ENCODE measurements at places on chromosomes 4 and X. TPM values are rescaled to one million over a fixed set of nuclear protein-coding genes. Genes with fewer than 3 reads are reported as not detected.

CT45A8 gene
- not detected for total RNA-seq

FAT1 gene
- total RNA-seq = 79.6 TPM

LRIT3 gene
- total RNA-seq = 1.0 TPM

AWAT2 gene
- total RNA-seq = not detected

FAT4 gene
- total RNA-seq = 20.1 TPM

SULT1E1 gene
- total RNA-seq = 1.2 TPM

ERAS gene
- not detected for total RNA-seq

PITX2 gene
- total RNA-seq = not detected

PPM1K gene
- 24.2 TPM for total RNA-seq

GRCh38 chrX:48958635-48959094 is 1.3 kb upstream of the OTUD5 start:
- DNase-seq = no peak
- peak overlapping the region; percentile 1 for H3K4me3 ChIP-seq
- H3K27ac ChIP-seq = peak overlapping the region; percentile 94
- no peaks in the 10 kb centered on the region for H3K36me3 ChIP-seq
- H3K27me3 ChIP-seq = no peaks in the 10 kb centered on the region
- H3K4me1 ChIP-seq = peaks cover 29% of the 10 kb centered on the region

DNA sequence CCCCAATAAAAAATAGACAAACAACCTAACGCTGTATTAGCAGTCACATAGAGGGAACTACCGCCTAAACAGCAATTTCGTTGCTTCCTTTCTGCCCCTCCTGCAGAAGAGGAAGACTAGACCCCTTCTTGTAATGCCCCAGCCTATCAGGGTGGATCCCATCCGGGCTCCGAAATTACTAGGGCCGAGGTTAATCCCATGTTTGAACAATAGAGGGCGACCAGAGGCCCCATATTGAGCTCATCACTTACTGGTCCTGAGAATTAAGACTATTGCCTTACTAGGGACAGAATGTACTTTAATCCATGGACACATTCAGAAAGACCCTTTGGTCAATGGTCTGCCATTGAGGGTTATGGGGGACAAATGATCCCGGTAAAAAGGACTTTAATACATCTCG is 11.8 kb upstream of the ZNF630 start:
- H3K27ac ChIP-seq = no peak overlapping the region
- no peaks in the 10 kb centered on the region for H3K4me1 ChIP-seq
- peak; percentile 37 for DNase-seq
- H3K4me3 ChIP-seq = no peak overlapping the region

- H3K4me3 ChIP-seq = no peak overlapping the region
- no peaks in the 10 kb centered on the region for H3K27me3 ChIP-seq
- H3K27ac ChIP-seq = no peak overlapping the region
- no peak for DNase-seq
- H3K4me1 ChIP-seq = no peaks in the 10 kb centered on the region
- no peaks in the 10 kb centered on the region for H3K36me3 ChIP-seq
Observed at GRCh38 chr4:141669501-141669900, 33.1 kb downstream of the IL15 start.

- no peaks in the 10 kb centered on the region for H3K4me1 ChIP-seq
- no peak overlapping the region for H3K27ac ChIP-seq
- no peak overlapping the region for H3K4me3 ChIP-seq
- no peak for DNase-seq
Observed at GRCh38 chr4:177574446-177574845, 132.2 kb upstream of the AGA start.

- H3K27ac ChIP-seq = no peak overlapping the region
- H3K4me3 ChIP-seq = no peak overlapping the region
- no peaks in the 10 kb centered on the region for H3K4me1 ChIP-seq
- no peaks in the 10 kb centered on the region for H3K27me3 ChIP-seq
- no peak for DNase-seq
- no peaks in the 10 kb centered on the region for H3K36me3 ChIP-seq
Observed at GRCh38 chrX:57481514-57481913, 110.3 kb upstream of the ZXDB start.

- no peaks in the 10 kb centered on the region for H3K27me3 ChIP-seq
- no peak for DNase-seq
- no peaks in the 10 kb centered on the region for H3K36me3 ChIP-seq
- H3K27ac ChIP-seq = no peak overlapping the region
- H3K4me3 ChIP-seq = no peak overlapping the region
Observed at GRCh38 chr4:43360296-43360695, 467.8 kb downstream of the GRXCR1 start.

GRCh38 chrX:31201503-31201902 is 129.7 kb upstream of the FTHL17 start:
- no peak overlapping the region for H3K4me3 ChIP-seq
- H3K36me3 ChIP-seq = no peaks in the 10 kb centered on the region
- H3K27ac ChIP-seq = no peak overlapping the region
- no peaks in the 10 kb centered on the region for H3K27me3 ChIP-seq
- H3K4me1 ChIP-seq = no peaks in the 10 kb centered on the region

DNA sequence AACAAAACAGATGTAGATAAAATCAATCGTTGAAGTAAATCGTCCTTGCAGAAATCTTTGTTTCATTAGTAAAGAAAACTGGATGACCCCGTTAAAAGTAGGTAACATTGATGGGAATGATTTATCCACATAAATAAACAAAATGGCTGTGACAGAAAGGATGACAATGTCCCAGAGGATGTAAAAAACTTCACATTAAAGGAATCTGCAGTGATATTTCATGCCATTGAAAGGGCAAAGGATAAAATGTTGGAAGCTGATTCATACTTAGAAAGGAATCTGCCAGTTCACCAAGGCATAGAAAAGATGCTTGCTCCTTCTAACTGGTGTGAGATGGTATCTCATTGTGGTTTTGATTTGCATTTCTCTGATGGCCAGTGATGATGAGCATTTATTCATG is 24.2 kb upstream of the EPGN start:
- no peaks in the 10 kb centered on the region for H3K36me3 ChIP-seq
- DNase-seq = no peak
- no peaks in the 10 kb centered on the region for H3K4me1 ChIP-seq
- H3K4me3 ChIP-seq = no peak overlapping the region
- H3K27me3 ChIP-seq = no peaks in the 10 kb centered on the region
- H3K27ac ChIP-seq = no peak overlapping the region

GRCh38 chr4:28973587-28974350 is 1746.4 kb upstream of the PCDH7 start:
- no peaks in the 10 kb centered on the region for H3K36me3 ChIP-seq
- no peak for DNase-seq

DNA sequence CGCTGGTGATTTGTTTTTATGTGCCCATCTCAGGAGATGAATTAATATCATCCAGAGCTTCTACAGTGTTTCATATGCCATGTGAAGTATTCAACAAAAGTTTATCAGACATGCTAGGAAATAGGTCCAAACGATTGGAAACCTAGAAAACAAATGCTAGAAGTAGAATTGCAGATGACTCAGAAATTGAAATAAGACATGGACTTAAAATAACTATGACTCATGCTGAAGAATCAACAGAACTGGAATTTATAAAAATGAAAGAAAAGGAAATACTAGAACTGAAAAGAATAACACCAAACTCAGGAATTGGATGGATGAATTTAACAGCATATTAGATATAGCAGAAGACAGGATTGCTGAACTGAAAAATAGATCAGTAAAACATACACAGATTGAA is 172.7 kb upstream of the GIMD1 start:
- no peak for DNase-seq
- H3K4me1 ChIP-seq = no peaks in the 10 kb centered on the region
- no peak overlapping the region for H3K4me3 ChIP-seq
- H3K27me3 ChIP-seq = no peaks in the 10 kb centered on the region

GRCh38 chr4:11446155-11446811 is 17.6 kb upstream of the HS3ST1 start:
- H3K36me3 ChIP-seq = no peaks in the 10 kb centered on the region
- no peak for DNase-seq
- H3K4me3 ChIP-seq = no peak overlapping the region

GRCh38 chr4:6236816-6237390 is 32.7 kb upstream of the WFS1 start:
- no peak overlapping the region for H3K27ac ChIP-seq
- H3K27me3 ChIP-seq = no peaks in the 10 kb centered on the region
- DNase-seq = no peak
- no peak overlapping the region for H3K4me3 ChIP-seq
- H3K36me3 ChIP-seq = no peaks in the 10 kb centered on the region
- H3K4me1 ChIP-seq = no peaks in the 10 kb centered on the region

DNA sequence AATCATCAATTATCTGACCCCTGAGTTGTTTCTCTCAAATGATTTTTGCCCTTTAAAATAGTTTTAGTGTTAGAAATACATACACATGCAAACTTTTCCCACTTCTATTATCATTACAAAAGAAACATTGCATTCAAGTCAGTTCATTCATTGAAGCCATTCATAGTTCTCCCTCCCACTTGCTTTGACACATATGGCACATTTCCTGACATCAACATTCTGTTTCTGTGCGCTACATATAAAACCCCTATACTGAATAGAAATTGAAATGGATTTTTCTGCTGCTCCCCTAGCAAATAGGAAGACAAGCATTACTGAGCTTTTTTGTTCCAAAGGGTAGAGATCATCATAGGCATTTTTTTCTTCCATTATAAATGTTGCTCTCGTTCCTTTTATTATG is 497.9 kb upstream of the PCDH10 start:
- H3K27ac ChIP-seq = no peak overlapping the region
- H3K36me3 ChIP-seq = no peaks in the 10 kb centered on the region
- no peaks in the 10 kb centered on the region for H3K27me3 ChIP-seq
- H3K4me1 ChIP-seq = no peaks in the 10 kb centered on the region

DNA sequence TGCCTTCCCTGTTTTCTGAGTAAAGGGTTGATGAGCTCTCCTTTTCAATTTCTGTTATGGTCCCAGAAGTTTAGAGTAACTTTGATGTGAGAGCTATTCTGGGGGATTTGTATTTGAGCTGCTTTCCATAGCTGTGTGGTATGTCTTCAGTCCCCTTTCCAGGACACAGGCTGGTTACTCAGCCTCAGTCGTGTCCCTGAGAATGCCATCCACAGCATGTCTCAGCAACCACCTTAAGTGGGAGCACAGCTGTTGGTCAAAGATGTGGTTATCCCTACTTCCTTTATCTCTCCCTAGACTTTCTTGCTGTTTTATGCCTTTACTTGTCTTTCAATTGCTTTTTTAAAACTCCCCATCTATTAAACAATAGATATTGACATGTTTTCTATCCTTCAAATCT is 37.8 kb downstream of the RNF175 start:
- H3K27me3 ChIP-seq = no peaks in the 10 kb centered on the region
- no peaks in the 10 kb centered on the region for H3K4me1 ChIP-seq
- no peak overlapping the region for H3K27ac ChIP-seq
- no peak overlapping the region for H3K4me3 ChIP-seq

- no peak overlapping the region for H3K27ac ChIP-seq
- no peaks in the 10 kb centered on the region for H3K27me3 ChIP-seq
- H3K4me1 ChIP-seq = no peaks in the 10 kb centered on the region
- no peak for DNase-seq
- no peaks in the 10 kb centered on the region for H3K36me3 ChIP-seq
Observed at GRCh38 chrX:85375333-85375738, 4.1 kb downstream of the POF1B start.

- H3K27me3 ChIP-seq = no peaks in the 10 kb centered on the region
- no peak overlapping the region for H3K27ac ChIP-seq
- no peaks in the 10 kb centered on the region for H3K4me1 ChIP-seq
- H3K36me3 ChIP-seq = no peaks in the 10 kb centered on the region
- DNase-seq = no peak
- no peak overlapping the region for H3K4me3 ChIP-seq
Observed at GRCh38 chr4:20658456-20658855, 41.8 kb upstream of the PACRGL start.

DNA sequence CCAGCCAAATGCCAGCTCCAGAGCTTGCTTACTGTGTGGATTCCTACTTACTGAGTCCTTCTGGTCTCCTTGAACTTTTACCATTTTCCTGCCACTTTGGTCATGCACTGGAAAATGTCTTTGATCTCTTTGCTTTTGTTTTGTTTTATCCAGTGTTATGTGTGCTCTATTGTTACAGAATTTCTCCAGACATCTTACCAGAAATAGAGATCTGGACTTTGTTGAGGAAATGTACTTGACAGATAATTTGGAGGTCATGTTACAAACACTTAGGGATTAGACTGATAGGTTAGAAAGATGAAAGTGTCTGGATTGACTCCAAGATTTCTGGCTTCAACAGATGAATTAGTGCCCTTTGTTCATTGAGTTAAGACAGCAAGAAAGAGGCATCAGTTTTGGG is 5.7 kb upstream of the ZNF330 start:
- no peak overlapping the region for H3K4me3 ChIP-seq
- H3K36me3 ChIP-seq = no peaks in the 10 kb centered on the region
- no peaks in the 10 kb centered on the region for H3K27me3 ChIP-seq

DNA sequence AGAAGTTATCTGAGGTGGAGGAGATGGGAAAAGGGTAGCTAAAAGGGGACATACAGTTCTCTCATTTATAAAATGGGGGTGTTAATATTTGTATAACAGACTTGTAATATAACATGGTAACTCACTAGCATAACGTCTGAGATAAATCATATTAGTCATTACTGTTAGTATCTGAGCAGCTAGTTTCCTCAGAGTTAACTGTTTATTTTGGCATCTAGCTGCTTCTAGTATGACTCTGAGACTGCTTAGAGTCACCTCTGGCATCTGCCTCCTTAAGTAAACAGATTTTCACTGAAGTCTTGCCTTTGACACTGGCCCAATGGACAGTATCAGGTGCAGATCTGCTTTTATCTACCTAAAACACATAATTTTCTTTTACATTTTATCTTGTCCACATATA is 58.1 kb downstream of the SLC30A9 start:
- no peaks in the 10 kb centered on the region for H3K36me3 ChIP-seq
- H3K4me1 ChIP-seq = no peaks in the 10 kb centered on the region
- no peaks in the 10 kb centered on the region for H3K27me3 ChIP-seq
- H3K27ac ChIP-seq = no peak overlapping the region
- no peak overlapping the region for H3K4me3 ChIP-seq

- H3K4me1 ChIP-seq = no peaks in the 10 kb centered on the region
- DNase-seq = no peak
- no peak overlapping the region for H3K27ac ChIP-seq
- H3K4me3 ChIP-seq = no peak overlapping the region
Observed at GRCh38 chr4:7261087-7261486, 68.7 kb downstream of the SORCS2 start.

- no peak overlapping the region for H3K4me3 ChIP-seq
- no peaks in the 10 kb centered on the region for H3K27me3 ChIP-seq
- H3K4me1 ChIP-seq = no peaks in the 10 kb centered on the region
- no peaks in the 10 kb centered on the region for H3K36me3 ChIP-seq
- H3K27ac ChIP-seq = no peak overlapping the region
Observed at GRCh38 chr4:32988165-32988811, 2268.1 kb downstream of the PCDH7 start.

DNA sequence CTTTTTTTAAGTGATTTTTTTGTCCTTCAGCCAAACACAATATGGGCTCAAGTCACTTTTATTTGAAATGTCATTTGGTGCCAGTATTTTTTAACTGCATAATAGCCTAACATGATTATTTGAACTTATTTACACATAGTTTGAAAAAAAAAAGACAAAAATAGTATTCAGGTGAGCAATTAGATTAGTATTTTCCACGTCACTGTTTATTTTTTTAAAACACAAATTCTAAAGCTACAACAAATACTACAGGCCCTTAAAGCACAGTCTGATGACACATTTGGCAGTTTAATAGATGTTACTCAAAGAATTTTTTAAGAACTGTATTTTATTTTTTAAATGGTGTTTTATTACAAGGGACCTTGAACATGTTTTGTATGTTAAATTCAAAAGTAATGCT is 62.1 kb downstream of the EDNRA start:
- H3K4me3 ChIP-seq = no peak overlapping the region
- H3K4me1 ChIP-seq = no peaks in the 10 kb centered on the region
- no peak for DNase-seq
- H3K36me3 ChIP-seq = no peaks in the 10 kb centered on the region

GRCh38 chr4:155338196-155338595 is 38.6 kb downstream of the MAP9 start:
- DNase-seq = no peak
- no peaks in the 10 kb centered on the region for H3K4me1 ChIP-seq
- no peak overlapping the region for H3K27ac ChIP-seq
- H3K4me3 ChIP-seq = no peak overlapping the region
- no peaks in the 10 kb centered on the region for H3K27me3 ChIP-seq
- no peaks in the 10 kb centered on the region for H3K36me3 ChIP-seq
